ENCODE measurements at places on chromosomes 7 and 10.

GRCh38 chr10:86440874-86441843 is 74.6 kb upstream of the GRID1 start:
- no peak for DNase-seq

- no peak for DNase-seq
These were observed 242.3 kb upstream of the DKK1 start for GRCh38 chr10:52071814-52072213.

GRCh38 chr7:38351601-38352000 is 78.2 kb upstream of the TARP start:
- DNase-seq = no peak

DNA sequence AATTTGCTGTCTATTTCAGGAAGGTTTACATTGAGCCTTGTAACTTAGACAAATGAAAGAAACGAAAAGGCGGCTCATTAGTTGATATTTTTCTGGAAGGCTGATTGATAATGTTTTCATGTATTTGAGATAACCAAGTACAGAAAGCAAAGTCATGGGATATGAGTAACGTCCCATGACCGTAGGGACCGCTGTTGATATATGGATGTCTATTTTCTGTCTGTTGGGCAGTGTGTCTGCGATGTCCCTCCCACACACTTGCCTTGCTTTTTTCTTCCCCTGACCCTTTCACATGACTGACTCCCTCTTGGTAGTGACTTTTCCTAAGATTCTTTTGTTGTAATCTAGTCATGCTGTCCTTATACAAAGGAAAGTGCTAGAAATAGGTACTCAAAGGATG is 57.0 kb upstream of the GPR158 start:
- no peak for DNase-seq

DNA sequence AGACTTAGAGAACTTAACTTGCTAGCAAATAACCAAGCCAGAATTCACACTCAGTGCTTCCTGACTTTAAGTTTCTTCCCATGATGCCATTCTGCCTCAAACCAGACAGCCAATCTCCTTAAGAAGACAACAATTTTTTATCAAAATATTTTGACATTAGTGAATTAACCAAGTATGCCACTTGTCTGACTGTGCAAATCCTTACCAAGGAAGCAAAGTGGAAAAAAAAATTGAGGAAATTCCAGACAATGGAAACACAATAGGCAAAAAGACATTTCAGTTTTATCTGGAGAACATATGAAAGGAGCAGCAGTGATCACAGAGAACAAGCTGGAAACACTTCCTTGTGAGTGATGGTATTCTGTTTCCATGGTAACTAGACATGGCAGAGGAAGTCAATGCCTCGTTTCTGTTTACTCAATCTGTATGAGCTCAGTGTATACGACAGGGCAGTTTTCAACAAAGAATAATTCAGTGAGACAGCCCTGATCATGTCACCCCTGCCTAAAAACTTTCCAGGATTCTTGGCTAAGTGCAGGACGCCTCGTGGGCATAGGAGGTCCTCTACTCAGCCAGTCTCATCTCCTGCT is 114.2 kb downstream of the DYNC1I1 start:
- peak; percentile 37 for DNase-seq

GRCh38 chr10:92110039-92110794 is 180.7 kb downstream of the CPEB3 start:
- no peak for DNase-seq

DNA sequence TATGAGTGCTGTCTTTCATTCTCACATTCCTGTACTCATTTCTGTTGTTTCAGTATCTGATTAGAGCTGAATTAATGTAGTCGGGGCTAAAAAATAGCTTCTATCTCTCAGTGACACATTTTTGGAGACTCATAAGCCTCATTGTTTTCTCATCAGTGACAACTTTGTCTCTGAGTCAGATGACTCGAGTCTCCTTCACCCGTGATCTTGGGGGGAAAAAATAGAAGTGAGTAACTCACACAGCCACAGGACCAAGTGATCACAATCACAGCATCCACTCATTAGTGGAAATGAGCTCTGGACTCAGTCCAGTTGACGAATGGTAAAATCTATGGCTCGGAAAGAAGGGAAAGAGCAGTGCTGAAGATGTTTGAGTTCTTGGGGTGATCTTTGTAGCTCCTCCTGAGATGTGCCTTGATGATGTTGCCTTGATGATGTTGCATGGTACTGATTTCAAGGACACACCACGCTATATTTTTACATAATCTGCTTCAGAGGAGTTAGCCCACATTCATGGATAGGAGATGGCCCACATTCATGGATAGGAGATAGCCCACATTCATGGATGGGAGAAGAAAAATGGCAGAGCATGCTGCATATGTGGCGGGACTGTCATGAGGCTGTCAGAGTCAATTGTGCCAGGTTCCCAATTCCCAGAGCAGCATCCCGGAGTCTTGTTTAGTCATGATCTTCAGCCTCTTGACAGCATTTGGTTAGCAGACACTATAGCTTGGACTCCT is 214.7 kb downstream of the CELF2 start:
- no peak for DNase-seq

DNA sequence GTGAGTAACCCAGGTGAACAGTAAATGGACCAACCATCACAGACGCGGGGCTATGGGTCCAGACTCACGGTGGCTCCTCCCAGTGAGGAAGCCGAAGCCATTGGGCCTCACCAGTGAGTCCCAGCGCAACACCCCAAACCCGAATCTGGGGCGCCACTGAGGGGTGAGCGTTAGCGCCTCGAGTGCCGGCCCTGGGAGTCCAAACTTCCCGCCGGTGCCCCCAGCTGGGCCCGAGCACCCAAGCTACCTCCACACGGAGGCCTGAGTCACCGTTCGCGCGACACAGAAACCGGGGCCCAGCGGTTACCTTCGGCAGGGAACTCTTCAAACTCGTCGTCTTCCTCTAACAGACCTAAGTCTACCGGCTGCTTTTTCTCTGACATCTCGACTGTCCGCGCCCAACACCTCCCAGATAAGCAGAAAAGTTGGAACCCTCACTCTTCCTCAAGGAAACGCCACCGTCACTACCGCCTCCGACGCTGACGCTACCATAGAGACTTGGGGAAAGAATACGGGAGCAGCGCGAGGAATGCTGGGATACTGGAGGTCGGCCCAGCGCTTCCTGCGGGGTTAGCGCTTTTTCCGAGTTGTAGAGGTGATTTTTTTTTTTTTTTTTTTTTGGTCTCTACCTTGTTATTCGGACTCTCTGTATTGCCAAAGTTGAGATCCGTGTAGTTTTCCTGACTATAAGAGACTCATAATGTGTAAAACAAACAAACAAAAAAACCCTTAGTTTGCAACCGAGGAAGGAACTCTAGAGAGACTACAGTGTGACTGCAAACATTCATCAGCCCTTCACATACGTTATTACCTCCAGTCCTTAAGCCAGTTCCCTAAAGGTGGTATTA is at the start of gene SEM1:
Gene SEM1, minus strand, starts transcription at position 466 of the 848 bp plus-strand sequence. Its CDS starts 83 bp downstream, at position 383.
- peak; percentile 95 for DNase-seq

DNA sequence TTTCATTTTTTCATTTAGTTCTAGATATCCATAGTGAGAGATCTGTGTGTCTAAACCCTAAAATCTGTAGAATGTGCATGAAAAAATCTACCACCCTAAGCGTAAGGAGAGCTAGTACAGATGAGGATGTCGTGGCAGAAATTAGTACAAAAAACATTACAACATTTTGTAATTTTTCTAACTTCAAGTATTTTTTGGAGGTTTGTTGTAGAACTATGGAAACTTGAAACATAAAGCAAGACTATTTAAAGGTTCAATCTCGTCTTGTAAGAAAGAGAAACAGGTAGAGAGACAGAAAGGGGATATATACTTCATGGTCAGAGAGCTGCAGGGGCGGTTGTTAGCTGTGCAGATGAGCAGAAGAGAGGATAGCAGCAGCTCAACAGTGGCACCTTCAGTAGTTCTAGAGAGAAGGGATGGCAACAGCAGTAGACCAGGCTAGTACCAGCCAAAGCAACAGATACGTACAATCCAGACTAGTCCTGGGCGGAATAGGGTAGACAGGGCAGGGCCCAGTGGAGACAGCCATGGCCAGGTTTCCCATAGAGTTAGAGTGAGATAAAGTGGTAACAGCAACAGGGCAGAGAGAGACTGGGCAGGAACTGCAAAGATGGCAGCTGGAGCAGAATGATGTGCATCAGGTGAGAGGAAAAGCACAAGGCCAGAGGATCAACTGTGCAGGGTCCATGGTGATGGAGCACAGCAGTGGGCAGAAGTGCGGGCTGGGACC is 145.2 kb downstream of the FRMD4A start:
- peak; percentile 98 for DNase-seq

DNA sequence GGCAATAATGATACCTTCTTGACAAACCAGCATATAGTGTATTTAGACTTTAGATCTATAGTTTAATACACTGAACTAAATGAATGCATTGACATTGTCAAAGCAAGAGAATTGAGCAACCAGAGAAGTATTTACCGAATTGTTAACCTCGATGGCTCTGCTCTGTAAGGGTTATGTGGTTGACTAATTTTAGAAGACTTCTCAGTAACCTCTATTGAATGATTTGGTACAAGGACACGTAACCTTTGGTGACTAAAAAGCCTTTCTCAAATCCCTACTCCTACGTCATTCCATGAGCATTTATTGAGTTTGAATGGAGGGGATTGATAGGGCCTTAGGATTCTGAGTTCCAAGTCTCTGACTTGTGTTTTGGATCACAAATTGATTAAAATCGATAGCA is 67.6 kb downstream of the MDFIC start:
- no peak for DNase-seq

- no peak for DNase-seq
These were observed 260.8 kb upstream of the GRB10 start for GRCh38 chr7:51043461-51043860.

GRCh38 chr10:88299787-88300186 is 283.3 kb downstream of the RNLS start:
- DNase-seq = no peak

- DNase-seq = no peak
These were observed 17.1 kb downstream of the VOPP1 start for GRCh38 chr7:55555160-55555559.

DNA sequence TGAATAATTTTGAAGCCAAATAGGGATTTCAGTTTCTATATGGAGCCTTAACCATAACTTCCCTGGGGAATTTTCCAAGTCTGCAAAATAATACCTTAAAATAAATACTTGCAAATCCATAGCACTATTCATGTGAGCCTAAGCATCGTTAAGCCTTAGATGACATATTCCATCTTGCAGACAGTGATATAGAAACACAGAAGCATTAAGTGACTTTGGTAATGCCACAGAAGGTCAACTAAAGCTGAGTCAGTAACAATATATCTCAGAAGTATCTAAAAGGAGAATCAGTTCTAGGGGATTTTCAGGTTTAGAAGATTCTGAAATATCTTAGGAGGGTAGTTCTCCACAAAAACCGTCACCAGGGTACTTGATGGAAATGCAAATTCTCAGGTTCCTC is 163.4 kb upstream of the COL1A2 start:
- DNase-seq = no peak

DNA sequence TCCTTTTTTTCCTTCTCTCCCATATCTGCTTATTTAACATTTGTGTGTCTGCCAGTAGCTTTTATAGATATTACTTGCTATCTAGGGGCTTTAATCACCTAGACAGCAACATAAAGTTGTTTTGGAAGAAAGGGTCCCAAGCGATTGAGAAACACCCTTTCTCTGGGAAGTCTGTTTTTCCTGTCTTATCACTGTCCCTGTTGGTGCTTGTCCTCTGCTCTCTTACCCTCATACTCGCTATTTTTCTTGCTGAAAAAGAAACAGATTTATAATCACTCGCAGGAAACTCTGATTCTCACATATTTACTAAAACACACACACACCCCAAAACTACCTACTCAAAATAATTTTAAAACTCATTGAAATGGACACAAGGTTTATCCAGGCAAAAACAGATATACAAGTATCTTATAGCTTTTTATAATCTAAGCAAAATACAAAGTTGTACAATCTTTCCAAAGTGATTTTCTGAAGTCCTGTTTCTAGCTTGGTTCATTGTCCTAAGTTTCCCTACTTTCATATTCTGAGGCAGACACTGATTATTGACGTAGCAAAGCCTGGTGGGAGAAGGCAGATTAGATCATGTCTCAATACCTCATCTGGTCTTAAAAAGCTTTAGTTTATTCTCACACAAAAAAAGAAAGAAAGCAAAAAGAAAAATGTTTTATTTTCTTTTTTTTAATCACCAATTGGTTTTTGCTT is 157.3 kb downstream of the CACNA2D1 start:
- no peak for DNase-seq

GRCh38 chr7:305410-306151 is 15.6 kb downstream of the FOXL3 start:
- no peak for DNase-seq

DNA sequence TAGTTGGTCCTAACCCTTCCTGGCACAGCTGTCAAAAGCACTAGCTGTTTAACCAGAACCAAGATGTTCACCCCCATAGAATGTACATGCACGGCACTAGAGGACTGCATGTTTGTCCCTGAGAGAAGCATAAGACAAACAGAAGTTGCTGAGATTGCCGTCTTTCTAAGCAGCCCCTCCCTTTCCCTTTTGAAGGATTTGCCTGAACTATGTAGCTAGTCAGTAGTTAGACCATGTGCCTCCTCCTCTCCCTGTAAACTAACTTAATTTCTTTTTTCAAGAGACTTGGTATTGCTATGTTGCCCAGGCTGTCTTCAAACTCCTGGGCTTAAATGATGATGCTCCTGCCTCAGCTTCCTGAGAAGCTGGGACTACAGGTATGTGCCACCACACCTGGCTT is 40.7 kb downstream of the TBC1D12 start:
- DNase-seq = no peak

- no peak for DNase-seq
These were observed 347.2 kb downstream of the SDK1 start for GRCh38 chr7:3648276-3648675.

DNA sequence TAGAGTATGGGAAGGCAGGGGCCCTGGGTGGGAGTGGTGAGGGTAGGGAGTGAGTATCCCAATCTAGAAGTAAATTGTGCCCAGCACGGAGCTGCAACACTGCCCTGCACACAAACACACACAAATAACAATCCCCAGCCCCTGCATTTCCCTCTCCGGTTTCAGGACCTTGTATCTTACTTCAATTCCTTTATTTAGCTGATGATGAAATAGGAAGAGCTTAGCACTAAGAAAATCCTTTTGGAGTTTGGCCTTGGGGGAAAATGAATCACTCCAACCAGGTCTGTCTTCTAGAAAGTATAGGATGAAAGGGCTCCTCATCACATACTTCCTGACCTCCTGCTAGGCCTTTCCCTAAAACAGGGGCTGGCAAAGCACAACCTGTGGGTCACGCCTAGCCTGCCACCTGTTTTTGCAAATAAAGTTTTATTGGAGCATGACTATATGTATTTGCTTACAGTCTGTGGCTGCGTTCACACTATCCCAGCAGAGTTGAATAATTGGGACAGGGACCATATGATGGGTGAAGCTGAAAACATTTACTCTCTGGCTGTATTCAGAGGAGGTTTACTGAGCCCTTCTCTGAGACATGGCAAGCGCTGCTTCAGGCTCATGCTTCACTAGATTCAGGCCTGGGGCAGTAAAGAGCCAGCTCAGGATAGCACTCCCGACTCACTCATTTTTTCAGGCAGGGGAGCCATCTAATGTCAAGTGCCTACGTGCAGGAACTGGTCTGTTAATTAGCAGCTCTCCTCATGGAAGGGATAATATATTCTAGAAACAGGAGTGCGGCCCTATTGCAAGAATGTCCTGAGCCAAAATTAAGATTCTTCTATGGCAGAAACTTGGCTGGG is 111.0 kb downstream of the EGFR start:
- DNase-seq = peak; percentile 20

All from SW480 (cell line).